NCI-H2107 (cell line): ENCODE measurements at places on chromosomes 12 and 14.

DNA sequence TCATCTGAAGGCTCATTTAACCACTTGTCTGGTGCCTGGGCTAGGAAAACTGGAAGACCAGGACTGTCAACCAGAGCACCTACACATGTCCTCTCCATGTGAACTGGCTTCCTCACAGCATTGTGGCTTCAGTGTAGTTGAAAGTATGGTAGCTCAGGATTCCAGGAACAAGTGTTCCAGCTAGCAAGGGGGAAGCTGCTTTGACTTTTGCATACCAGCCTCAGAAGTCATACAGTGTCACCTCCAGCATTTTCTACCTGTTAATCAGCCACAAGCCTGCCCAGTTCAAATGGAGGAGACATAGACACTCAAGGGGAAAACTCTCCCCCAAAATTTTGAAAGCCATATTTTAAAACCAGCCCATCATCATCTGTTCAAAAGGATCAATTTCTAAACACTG, 212.8 kb upstream of the CAND1 start:
- DNase-seq, result no peak

DNA sequence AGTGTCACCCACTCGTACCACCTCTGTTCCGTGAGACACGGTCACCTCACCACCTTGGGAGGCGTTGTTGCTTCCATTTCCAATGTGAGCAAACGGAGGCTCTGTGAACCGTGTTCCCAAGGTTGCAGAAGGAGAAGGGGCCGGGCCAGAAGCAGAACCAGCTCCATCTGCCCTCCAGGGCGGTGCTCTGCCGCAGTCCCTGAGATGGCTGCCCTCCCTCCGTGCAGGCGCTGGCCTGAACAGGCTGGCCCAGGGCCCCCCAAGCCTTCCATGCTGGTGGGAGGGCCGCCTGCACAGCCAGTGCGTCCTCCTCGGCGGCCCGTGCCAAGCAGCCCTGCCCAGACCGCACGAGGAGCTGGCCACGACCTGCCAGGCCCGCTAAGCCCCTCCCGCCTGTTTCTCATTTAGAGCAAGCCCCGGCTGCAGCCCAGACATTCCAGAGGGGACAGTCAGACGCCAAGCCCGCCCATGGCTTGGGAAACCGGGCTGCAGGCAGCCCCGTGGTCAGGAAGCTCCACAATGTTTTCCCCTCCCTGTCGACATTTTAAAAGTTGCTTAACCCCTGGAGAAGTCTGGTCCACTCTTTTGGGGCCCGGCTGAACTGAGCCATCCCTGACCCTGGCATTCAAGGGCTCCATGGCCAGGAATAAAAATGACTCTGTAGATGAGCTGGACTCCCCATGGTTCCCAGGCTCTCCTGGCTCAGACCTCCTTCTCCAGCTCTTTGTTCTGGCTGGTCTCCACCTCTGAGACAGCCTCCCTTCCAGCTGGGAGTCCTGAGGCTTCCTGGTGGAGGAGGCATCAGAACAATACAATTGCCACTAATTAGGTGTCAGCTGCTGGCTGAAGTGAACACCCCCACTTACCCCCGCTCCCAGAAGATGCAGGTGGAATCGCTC, 236.0 kb downstream of the BCL11B start:
- no peak for DNase-seq

DNA sequence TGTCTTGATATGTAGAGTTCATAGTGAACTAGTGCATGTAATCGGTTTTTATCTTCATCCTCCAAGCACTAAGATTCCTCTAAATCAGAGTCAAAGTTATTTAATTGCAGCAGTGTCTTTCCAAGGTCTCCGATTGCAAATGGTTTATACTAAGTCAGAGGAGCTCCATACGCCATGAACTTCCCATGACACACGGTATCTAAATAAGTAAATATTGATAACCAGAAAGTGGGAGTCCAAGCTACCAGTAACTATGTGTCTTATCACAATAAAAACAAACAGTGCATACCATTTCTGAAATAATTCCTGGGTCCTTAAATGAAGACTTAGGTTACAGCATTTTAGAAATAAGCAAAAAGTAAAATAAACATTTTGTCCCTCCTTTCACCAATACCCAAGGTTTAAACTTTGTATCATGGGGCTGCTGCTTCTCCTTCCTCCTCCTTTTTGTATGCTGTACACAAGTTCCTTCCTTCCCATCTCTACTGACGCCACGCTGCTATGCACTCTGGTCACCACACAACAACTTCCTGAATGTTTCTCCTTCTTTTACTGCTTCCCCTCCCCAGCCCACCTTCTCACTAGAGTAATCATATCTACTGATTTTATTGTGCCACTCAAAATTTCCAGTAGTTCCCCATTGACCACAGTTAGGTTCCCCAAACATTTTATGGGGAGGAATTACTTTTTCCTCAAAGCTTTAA, 10.7 kb downstream of the NR1H4 start:
- DNase-seq, result no peak

- DNase-seq, result no peak
Measured at GRCh38 chr14:97206916-97207315, 409.7 kb downstream of the VRK1 start.

DNA sequence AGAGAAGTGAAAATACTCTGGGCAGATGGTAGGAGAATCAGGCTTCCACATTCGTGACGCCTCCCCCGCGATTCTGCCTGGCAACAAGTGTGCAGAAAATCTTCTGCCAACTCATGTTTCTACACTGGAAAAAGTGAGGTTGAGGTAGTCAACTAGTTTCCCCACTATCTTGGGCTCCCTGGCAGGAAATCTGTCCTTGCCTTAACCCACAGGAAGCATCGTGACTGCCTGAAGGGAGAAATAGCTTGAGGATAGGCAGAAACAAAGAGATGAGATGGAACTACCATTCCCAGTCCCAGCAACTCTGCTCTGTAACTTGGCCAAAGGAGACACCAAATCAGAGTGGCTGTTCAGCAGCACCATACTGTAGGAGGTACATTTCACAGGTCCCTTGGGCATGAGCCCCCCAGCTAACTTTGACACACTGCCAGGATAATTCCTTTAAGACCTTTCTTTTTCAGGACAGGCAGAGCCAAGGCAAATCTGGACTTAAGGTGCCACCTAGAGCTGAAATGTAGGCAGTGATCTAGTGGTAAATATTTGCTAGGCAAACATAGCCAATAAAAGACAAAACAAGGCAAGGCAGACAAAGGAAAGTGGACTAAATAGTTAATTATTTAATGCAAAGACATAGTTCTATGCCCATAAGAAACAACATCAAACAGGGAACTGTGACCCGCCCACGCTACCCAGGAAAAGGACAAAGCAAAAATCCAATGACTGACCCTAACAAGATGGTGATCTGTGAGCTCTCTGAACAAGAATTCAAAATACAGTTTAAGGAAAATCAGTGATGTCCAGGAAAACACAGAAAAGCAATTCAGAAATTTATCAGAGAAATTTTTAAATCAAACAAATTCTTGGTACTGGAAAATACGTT, 205.1 kb downstream of the PTPRO start:
- DNase-seq, result no peak

GRCh38 chr14:24167469-24168114, 4.3 kb upstream of the REC8 start:
- no peak for DNase-seq

DNA sequence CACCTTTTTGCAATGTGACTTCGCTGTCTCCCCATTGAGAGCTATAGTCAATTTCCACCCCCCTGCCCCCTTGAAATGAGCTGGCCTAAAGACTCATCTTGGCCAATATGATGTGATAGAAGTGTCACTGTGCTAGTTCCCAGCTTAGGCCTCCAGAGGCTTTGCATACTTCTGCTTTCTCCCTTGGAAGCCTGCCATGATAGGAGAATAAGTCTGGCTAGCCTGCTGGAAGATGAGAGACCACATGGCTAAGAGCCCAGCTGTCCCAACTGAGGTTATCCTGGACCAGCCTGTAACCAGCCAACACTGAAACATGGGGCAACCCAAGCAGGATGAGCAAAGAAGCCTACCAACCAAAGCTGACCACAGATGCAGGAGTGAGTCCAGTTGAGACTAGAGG, 196.9 kb downstream of the GRIN2B start:
- no peak for DNase-seq

DNA sequence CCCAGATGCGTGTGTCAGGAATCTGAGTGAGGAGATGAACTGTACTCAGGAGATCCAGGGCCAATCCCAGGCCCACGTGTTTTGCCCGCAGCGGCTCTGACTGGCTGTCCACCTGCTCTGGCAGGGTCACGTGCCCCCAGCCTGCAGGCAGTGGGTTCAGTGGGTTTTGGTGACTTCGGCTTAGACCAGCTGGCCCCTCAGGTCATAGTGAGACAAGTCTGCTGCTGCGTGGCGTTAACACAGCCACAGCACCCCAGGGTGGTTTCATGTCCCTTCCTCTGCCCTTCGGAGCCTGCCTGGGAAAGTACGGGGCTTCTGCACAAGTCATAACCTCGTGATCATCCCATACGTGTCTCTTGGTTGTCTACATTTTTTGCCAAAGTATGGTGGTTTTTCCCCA, 2.6 kb downstream of the FBRSL1 start:
- DNase-seq, result no peak

DNA sequence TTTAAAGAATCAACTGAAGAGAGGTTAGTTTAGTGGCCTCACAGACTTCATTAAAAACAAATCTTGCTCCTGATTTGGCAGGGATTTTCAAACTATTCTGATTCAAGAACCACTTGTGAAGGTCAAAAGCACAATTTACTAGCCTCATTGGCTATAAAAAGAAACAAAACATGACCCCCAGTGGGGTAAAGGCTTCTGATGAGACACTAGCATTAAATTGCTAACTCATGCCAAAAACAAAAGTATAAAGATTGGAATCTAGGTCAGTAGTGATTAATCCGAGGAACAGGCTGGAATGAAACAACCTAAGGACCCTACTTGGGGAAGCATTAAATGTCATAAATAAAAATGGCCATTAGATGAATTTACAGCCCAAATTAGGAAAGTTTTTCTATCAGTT, 312.3 kb downstream of the PAWR start:
- DNase-seq, result no peak

- DNase-seq, result no peak
Measured at GRCh38 chr14:68627868-68628604, 164.8 kb downstream of the ZFP36L1 start.

DNA sequence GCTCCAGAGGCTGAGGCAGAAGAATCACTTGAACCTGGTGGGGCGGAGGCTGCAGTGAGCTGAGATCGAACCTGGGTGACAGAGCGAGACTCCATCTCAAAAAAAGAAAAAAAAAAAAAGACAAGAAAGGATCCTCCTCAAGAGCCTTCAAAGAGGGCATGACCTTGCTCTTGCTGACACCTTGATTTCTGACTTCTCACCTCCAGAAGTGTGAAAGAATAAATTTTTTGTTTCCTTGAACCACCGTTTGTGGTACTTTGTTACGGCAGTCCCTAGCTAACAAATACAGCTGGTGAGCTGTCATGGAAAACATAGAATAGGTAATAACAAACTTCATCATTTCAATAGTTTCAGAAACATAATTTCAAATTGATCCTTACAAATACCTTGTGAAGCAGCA, 1.9 kb upstream of the ACTR10 start:
- no peak for DNase-seq

DNA sequence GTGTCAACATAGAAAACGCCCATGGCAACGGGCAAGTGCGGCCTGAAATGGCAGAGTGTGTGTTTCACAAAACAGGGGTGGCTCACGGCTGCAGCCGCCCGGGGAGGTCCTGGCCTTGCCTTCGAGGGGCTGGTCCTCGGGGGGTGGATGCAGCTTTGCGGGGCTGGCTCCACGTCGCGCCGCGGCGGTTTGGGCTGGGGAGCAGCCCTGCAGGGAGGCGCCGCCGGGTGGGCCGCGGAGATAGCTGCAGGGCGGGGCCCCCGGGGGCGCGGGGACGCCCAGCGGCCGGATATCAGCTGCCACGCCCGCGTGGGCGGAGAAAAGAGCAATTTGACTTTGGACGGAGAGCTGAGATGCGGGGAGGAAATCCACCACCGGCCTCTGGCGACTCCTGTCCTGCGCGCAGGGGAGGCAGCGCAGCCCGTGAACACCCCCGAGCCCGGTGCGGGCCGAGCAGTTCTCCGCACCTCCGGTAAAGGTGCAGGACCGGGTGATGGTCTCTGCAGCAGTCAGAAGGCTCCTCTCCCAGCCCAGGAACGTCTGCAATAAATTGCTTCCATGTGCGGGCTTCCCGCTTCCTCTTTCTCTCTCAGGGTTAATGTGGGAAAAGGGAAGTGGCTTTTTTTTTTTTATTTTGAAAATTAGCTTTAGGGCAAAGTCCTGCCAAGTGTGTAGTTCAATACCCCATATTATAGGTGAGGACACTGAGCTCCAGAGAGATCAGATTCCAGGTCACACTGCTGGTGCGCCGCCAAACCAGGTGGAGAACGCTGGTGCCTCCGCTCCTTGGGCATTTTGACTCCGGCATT, 110.5 kb downstream of the ARF6 start:
- peak; percentile 29 for DNase-seq

- peak; percentile 62 for DNase-seq
Measured at GRCh38 chr14:61388173-61388975, 67.0 kb downstream of the PRKCH start.

DNA sequence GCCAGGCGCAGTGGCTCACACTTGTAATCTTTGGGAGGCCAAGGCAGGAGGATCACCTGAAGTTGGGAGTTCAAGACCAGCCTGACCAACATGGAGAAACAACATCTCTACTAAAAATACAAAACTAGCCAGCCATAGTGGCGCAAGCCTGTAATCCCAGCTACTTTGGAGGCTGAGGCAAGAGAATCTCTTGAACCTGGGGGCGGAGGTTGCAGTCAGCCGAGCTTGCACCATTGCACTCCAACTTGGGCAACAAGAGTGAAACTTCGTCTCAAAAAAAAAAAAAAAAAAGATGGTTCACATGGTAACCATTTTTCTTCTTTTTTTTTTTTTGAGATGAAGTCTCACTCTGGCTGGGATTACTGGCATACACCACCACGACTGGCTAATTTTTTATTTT, 35.3 kb downstream of the SLC2A14 start:
- DNase-seq, result no peak

DNA sequence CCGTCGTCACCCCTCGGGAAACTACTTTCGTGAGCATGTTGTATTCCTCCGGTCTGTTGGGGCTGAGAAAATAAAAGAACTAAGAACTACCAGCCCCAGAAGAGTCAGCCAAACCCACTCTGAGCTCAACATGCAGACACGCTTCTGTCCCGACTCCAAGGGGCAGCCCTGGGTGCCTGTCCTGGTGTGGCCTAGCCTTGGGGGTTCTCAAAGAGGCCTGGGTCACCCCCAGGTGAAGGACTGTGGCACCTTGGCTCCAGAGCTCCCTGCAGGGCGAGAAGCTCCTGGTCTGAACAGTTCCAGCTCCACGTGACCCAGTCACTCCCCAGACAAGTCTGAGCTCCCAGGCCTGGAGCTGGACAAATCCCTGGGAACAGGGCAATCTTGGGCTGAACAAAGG, 87.0 kb downstream of the VWF start:
- DNase-seq, result no peak

- DNase-seq, result no peak
Measured at GRCh38 chr12:108131657-108132126, 2.6 kb downstream of the WSCD2 start.

DNA sequence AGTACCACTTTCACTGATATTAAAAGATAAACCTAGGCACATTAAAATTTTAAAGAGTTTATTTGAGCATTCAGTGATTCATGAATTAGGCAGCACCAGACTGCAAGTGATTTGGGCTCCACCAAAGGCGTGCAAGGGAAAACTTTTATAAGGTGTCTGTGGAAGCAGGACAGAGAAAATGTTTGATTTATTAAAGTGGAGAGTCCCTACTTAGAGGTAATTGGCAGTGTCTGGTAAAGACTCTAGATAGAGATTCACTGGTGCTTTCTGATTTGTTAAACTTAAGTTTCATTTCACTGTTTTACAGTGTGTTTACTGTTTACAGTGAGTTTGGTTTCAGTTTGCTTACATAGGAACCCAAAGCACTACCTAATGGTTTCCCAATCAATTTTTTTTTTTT, 72.8 kb downstream of the ANKS1B start:
- DNase-seq, result no peak
